ENCODE measurements at places on chromosomes 5 and 9.

DNA sequence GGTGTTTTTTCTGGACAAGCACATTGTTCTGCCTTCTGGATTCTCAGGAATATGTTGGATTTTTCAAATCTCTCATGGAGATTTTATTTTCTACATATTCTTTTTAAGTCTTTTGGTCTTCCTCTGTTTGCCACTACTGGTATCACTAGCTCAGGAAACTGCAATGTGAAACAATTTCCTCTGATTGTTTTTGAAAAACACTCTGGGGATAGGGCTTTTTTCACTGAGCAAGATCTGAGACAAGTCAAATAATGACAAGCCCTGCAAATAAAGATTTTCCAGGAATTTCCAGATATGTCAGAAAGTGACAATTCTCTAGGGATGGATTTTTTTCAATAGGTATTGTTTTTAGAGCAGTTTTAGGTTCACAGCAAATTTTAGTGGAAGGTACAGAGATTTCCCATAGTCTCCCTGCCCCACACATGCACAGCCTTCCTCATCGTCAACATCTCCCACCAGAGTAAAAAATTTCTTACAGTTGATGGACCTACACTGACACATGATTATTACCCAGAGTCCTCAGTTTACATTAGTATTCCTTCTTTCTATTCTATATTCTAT is 86.9 kb upstream of the TMEM161B start:
- DNase-seq = no peak

- DNase-seq = no peak
Observed at GRCh38 chr5:111950660-111951059, 193.7 kb upstream of the NREP start.

GRCh38 chr9:2285416-2286332 is 270.5 kb downstream of the SMARCA2 start:
- no peak for DNase-seq

DNA sequence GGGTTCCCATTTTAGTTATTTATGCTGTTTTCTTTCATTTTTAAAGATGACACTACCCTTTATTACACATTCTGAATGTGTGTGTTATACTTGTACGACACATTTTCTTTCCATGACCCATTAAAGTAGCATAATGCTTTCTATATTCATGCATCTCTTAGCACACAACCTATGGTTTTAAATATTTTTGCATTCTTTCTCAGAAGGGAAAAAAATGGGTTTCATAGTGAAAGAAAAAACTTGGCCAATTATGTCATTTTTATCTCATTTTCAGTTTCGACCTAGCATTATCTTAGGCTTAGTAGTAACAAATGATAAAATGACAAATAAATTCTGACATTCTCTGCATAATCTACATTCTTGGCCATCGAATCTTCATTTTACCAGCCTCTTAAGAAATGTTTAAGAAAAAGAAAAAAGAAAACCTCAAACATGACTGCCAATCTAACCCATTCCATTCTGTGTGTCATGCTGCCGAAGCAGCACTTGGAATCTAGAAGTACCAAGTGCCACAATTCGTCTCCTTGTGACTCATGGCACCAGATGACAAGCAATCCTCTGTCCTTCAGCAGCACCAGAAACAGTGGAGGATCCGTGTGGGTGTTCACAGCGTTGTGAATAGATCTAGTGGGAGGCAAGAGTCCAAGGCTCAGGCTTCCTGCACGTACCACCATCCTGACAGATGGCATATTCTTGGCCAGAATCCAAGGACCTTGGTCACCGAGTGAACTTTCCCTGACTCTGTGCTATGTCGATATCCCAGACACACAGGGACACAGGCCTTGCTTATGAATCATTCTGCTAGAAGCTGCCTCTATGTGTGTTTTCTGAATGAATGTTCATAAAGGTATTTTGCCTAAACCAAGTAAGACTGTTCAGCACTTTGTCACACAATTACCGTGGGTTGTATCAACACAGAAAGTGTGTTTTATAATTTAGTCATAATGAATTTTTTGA is 502.7 kb downstream of the NR2F1-AS1 start:
- peak; percentile 42 for DNase-seq

DNA sequence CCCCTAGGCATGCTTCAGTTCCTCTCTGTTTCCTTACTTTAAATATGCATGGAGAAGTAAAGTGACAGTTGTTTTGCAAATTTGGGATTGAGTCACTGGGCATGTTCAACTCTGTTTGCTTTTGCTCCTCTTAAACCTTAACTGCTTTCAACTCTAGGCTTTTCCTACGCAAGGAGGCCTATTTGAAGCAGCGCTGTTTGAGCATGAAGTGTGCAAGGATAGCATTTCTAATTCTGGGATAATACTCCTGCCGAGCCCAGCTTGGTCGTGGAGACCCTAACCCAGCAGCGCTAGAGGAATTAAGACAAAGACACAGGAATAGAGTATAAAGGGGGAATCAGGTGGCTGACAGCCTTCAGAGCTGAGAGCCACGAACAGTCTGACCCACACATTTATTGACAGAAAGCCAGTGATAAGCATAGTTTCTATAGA is 803.4 kb upstream of the CDH10 start:
- DNase-seq = no peak

DNA sequence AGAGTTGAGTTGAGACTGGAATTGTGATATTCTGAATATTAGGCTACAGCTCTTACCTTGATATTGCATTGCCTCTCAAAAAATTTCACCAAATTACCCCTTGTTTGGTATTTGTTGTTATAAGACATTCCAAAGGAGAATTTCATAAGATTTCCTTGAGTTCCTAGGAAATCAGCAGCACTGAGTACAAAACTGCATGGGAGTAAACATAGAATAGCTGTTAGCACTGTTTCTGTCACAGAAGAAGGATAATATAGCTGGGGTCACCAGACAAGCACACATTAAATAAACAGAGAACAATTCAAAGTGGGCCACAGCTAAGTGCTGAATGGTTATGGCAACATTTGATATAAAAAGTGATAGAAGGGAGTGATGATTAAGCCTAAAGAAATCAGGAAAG is 724.3 kb downstream of the PRELID2 start:
- no peak for DNase-seq

Data from SW480 (cell line).